PC-9 (cell line): ENCODE measurements at places on chromosomes 4 and X.

- no peak for DNase-seq
- no peaks in the 10 kb centered on the region for H3K36me3 ChIP-seq
- no peaks in the 10 kb centered on the region for H3K4me1 ChIP-seq
- H3K27ac ChIP-seq: no peak overlapping the region
- no peak overlapping the region for H3K4me3 ChIP-seq
Measured at GRCh38 chr4:26999689-27000088, 139.0 kb downstream of the STIM2 start.

DNA sequence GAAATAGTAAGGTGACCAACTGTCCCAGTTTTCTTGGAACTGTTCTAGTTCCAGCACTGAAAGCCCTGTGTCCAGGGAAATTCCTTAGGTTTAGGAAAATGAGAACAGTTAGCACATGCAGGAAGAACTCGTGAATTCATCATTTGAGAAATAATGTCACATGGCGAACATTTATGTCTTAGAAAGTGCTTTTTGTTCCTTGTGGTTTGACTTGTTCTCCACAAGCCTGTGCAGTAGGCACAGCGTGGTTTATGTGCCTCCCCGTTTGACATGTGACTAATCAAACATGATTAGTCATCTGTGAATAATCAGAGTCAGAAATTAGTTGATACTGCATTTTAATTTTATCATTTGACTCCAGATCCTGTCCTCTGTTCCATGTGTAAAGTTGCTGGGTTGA is 556.0 kb upstream of the CPEB2 start:
- DNase-seq: no peak
- H3K4me3 ChIP-seq: no peak overlapping the region
- H3K27me3 ChIP-seq: no peaks in the 10 kb centered on the region
- H3K36me3 ChIP-seq: no peaks in the 10 kb centered on the region
- no peaks in the 10 kb centered on the region for H3K4me1 ChIP-seq

- H3K4me3 ChIP-seq: no peak overlapping the region
- peaks cover 20% of the 10 kb centered on the region for H3K4me1 ChIP-seq
Measured at GRCh38 chr4:13642170-13642950, 14.8 kb upstream of the BOD1L1 start.

DNA sequence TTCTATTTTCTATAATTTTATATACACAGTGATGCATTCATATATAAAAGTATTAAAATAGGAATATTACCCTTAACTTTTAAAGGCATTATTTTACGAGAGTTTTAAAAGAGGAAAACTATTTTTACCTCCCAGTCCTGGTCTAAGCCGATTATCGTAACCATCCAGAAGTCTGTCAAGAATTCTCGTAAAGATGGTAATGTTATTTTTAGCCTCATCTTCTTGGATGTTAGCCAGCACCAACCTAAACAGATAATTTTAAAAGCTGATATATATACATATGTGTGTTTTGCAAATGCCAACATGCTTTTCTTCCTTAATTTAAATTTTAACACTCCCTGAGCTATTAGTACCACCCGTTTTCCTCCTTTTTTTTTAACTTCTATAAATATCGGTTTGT is 4.0 kb downstream of the GABRA2 start:
- DNase-seq: no peak
- H3K36me3 ChIP-seq: no peaks in the 10 kb centered on the region
- no peaks in the 10 kb centered on the region for H3K27me3 ChIP-seq
- H3K27ac ChIP-seq: no peak overlapping the region

GRCh38 chrX:17826609-17827496 is 34.2 kb downstream of the RAI2 start:
- DNase-seq: no peak
- H3K36me3 ChIP-seq: no peaks in the 10 kb centered on the region
- no peak overlapping the region for H3K27ac ChIP-seq
- no peaks in the 10 kb centered on the region for H3K4me1 ChIP-seq

DNA sequence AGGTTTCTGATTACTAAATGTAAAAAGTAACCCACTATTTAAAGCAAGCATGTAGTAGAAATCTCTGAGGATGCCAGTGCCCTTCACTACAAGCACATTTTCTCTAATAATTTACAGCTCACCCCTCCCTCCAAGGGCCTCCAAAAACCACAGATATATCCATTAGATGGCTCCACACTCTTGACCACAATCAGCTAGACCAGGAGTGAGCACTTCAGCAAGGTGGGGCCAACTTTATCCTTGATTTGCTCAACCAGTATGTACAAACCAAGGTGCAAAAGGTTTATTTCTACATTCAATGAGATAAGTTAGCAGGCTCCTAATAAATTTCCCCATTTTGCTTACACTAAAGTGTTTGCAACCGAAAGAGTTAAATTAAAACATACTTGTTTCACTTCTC is 35.8 kb downstream of the RFC1 start:
- H3K27ac ChIP-seq: no peak overlapping the region
- peaks cover 20% of the 10 kb centered on the region for H3K36me3 ChIP-seq
- no peak overlapping the region for H3K4me3 ChIP-seq

DNA sequence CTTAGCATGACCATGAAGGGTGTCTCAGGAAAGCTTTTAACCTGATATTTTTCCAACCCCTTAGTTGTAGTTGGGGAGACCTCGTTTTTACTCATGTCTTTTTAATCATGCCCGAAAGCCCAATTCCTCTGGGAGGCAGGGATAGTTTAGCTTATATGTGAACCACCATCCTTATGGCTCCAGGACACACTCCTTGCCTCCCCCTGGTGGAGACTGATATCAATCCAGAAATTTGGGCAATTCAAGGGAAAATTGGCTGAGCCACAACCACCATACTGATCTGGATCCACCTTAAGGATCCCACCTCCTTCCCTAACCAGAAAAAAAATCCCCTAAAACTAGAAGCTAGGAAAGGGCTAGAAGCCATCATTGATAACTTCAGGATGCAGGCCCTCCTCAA is 13.4 kb upstream of the COL25A1 start:
- H3K27ac ChIP-seq: no peak overlapping the region
- no peaks in the 10 kb centered on the region for H3K27me3 ChIP-seq
- no peak for DNase-seq
- H3K36me3 ChIP-seq: no peaks in the 10 kb centered on the region
- H3K4me3 ChIP-seq: no peak overlapping the region

DNA sequence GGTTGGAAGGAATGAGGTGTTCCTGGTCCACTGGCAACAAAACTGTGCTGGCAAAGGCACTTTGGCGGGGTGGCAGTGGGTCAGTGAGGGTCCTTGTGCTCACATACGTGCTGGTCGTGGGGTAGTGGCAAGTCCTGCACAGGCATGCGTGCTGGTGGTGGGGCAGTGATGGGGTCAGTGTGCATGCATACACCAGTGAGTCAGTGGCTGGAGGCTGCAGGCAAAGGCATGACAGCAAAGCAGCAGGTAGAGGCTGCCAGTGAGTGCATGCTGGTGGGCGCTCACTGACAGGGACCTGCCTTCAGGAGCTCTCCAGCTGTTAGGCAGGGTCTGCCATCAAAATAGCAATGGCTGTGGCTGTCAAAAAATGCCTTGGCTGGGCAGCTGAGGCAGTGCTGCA is 42.1 kb downstream of the TMPRSS11E start:
- no peaks in the 10 kb centered on the region for H3K4me1 ChIP-seq
- H3K27ac ChIP-seq: no peak overlapping the region
- H3K36me3 ChIP-seq: no peaks in the 10 kb centered on the region
- no peak overlapping the region for H3K4me3 ChIP-seq
- no peaks in the 10 kb centered on the region for H3K27me3 ChIP-seq
- no peak for DNase-seq

DNA sequence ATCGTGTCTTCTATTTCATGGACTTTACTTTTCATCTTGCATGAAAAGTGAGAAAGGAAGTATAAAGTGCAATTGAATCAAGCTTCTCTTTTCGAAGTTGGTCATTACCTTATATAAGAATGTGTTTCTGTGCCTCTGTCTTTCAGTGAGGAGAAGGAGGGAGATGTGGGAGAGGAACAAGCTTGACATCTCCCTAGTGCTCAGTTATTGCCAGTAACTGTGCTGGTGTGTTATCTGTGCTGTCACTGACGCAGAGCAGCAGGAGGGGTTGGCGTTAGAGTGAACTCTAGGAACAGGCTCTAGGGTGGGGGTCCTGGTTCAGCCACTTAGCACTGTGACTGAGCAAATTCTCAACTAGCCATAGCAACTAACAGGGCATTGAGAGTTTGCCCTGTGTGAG is 34.0 kb upstream of the TBC1D9 start:
- no peak for DNase-seq
- no peaks in the 10 kb centered on the region for H3K27me3 ChIP-seq
- H3K36me3 ChIP-seq: no peaks in the 10 kb centered on the region
- H3K4me3 ChIP-seq: no peak overlapping the region

- no peaks in the 10 kb centered on the region for H3K27me3 ChIP-seq
- no peaks in the 10 kb centered on the region for H3K36me3 ChIP-seq
- no peaks in the 10 kb centered on the region for H3K4me1 ChIP-seq
- H3K4me3 ChIP-seq: no peak overlapping the region
Measured at GRCh38 chr4:11480683-11481082, 52.0 kb upstream of the HS3ST1 start.

DNA sequence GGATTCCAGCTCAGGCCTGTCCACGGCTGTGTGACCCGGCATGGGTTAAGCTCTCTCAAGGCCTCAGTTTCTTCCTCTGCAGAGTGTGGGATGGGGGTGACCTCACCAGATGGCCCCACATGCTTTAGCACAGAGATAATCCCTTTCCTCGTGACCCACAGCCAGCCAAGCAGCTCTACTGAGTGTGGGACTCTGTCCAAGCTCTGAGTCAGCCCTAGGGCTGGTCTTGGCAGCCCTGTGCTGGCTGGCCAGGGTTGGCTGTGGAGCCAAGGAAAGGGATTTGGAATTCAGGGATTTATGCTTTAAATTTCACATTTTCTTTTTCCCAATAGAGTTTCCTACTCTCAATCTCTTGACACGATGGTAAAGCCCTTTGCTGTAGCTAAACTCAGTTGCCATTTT is 19.7 kb upstream of the SPON2 start:
- H3K27me3 ChIP-seq: no peaks in the 10 kb centered on the region; the same call in 1 of the 2 replicates
- peak overlapping the region; percentile 7; the same call in 1 of the 2 replicates for H3K4me3 ChIP-seq
- peaks cover 17% of the 10 kb centered on the region for H3K4me1 ChIP-seq

GRCh38 chr4:185997296-185997695 is 71.7 kb upstream of the TLR3 start:
- H3K4me1 ChIP-seq: no peaks in the 10 kb centered on the region
- no peak for DNase-seq
- no peak overlapping the region for H3K4me3 ChIP-seq
- no peak overlapping the region for H3K27ac ChIP-seq
- no peaks in the 10 kb centered on the region for H3K36me3 ChIP-seq

- no peak overlapping the region for H3K4me3 ChIP-seq
- DNase-seq: no peak
- H3K4me1 ChIP-seq: peaks cover 4% of the 10 kb centered on the region; the same call in 1 of the 2 replicates
- no peaks in the 10 kb centered on the region for H3K27me3 ChIP-seq
- no peaks in the 10 kb centered on the region for H3K36me3 ChIP-seq
- no peak overlapping the region for H3K27ac ChIP-seq
Measured at GRCh38 chrX:41019041-41019392, 66.2 kb upstream of the USP9X start.

- no peaks in the 10 kb centered on the region for H3K4me1 ChIP-seq
- H3K4me3 ChIP-seq: no peak overlapping the region
- no peak for DNase-seq
- no peaks in the 10 kb centered on the region for H3K36me3 ChIP-seq
- no peaks in the 10 kb centered on the region for H3K27me3 ChIP-seq
- no peak overlapping the region for H3K27ac ChIP-seq
Measured at GRCh38 chr4:176433983-176434382, 114.2 kb downstream of the SPCS3 start.

GRCh38 chr4:74117024-74117534 is 18.1 kb upstream of the CXCL2 start:
- DNase-seq: peak; percentile 62
- no peaks in the 10 kb centered on the region for H3K36me3 ChIP-seq
- H3K27ac ChIP-seq: peak overlapping the region; percentile 46
- H3K4me3 ChIP-seq: no peak overlapping the region

- H3K4me3 ChIP-seq: no peak overlapping the region
- no peaks in the 10 kb centered on the region for H3K4me1 ChIP-seq
- H3K27me3 ChIP-seq: no peaks in the 10 kb centered on the region
- H3K27ac ChIP-seq: no peak overlapping the region
- no peak for DNase-seq
Measured at GRCh38 chr4:133156096-133156495, 7.0 kb downstream of the PCDH10 start.

DNA sequence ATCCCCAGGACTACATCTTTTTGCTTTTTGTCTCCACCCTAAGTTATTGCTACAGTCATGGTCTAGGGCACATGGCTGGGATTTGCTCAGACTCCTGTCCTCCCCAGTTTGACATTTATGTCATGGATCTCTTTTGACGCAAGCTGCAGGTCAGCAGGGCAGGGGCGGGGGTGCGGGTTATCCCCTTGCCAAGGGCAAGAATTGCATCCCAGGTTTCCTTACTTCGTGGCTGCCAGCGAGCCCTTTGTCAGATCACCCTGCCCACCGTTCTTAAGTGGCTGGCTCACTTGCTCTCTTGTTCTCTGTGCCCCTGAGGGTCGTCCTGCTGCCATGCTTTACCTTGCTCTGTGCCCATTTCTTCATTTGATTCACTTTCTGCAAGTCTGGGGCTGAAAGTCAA is 21.1 kb upstream of the UBA1 start:
- no peaks in the 10 kb centered on the region for H3K36me3 ChIP-seq
- no peaks in the 10 kb centered on the region for H3K27me3 ChIP-seq

DNA sequence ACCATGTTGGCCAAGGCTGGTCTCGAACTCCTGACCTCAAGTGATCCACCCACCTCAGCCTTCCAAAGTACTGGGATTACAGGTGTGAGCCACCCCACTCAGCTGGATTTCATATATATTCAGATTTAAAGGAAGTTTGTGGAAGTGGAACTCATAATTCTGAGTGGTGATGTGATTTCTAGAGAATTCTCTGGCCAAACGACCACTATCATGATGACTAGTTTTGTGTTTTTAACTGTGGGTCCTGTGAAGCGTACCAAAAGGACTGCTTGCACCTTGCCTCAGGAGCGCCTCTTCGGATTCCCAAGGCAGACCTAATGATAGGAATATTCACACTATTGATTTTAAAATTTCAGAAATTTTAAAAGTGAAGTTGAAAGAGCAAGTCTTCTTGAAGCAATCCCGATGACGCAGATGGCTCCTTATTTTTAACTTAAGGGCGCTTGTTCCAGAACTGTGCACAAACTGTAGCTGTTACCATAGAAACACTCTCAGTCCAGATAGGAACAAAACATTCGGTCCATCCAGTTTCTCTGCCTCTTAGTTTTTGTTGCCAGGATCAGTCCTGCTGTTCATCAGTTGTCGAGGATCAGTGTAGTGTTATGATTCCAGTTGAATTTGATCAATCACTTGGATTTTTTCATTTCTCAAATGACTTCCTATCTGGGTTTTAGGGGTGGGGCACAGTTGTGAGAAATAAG is 51.7 kb upstream of the CLCN4 start:
- no peaks in the 10 kb centered on the region for H3K4me1 ChIP-seq
- H3K27me3 ChIP-seq: no peaks in the 10 kb centered on the region
- H3K27ac ChIP-seq: no peak overlapping the region
- no peak for DNase-seq

GRCh38 chr4:61003301-61003700 is 196.8 kb upstream of the ADGRL3 start:
- H3K4me1 ChIP-seq: no peaks in the 10 kb centered on the region
- H3K27ac ChIP-seq: no peak overlapping the region
- H3K36me3 ChIP-seq: no peaks in the 10 kb centered on the region
- H3K4me3 ChIP-seq: no peak overlapping the region
